ENCODE measurements at places on chromosomes 3 and 15.

GRCh38 chr3:3027976-3028567, 82.1 kb downstream of the IL5RA start:
- no peak for DNase-seq

DNA sequence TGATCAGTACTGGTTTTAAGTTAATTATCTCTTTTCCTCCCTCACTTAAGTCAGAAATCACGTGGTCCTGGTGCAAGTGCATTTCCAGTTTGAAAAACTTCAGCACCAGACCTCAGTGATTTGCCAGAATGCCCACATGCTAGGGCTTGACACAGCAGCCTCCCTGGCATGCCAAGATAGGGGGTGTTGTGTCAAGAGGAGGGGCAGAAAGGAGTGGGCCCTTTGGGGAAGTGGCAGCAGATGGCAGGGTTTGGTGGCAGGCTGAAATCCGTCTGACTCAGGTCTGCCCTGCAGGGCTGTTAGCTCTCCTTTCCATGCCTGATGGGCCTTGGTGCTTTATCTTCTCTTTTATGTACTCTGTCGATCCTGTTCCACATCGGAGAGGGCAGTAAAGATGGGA, 23.4 kb downstream of the PXK start:
- DNase-seq: no peak

GRCh38 chr15:38885471-38885952, 320.9 kb upstream of the RASGRP1 start:
- DNase-seq: no peak

DNA sequence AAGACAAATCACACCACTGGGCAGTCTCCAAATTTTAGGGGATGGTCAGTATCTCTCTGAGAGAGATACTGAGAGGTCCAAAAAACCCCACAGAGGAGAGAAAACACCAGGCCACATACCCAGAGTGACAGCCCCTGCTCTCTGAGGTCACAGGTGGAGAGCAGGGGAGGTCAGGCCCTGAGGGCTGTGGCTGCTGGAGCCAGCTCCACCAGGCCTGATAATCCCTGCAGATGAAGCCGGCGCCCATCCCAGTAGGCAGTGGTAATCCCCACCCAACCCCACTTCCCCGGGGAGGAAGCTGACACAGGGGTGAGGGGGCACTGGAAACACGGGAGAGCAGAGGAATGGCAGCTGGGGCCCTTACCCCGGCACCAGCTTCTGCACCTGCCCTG, 31.2 kb upstream of the SRP14 start:
- no peak for DNase-seq

- no peak for DNase-seq
These were observed 18.2 kb upstream of the B4GALT4 start for GRCh38 chr3:119258915-119259314.

DNA sequence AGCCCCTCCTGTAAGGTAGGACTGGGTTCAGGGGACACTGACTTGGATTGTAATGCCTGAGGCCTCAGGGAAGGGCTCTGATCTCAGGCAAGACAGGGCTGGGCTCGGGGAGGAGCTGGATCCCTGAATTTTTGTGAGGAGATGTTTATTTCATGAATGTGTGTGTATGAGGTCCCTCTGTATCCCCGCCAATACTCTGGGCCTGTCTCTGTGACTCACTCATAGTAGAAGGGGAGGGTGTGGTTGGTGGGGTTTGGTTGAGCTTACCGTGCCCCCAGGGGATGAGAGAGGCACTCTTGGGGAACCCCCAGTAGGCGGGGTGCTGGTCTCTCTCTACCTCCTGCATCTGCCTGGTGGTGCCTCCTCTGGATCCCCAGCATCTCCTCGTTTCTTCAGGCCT, 28.1 kb downstream of the RPSA start:
- no peak for DNase-seq

DNA sequence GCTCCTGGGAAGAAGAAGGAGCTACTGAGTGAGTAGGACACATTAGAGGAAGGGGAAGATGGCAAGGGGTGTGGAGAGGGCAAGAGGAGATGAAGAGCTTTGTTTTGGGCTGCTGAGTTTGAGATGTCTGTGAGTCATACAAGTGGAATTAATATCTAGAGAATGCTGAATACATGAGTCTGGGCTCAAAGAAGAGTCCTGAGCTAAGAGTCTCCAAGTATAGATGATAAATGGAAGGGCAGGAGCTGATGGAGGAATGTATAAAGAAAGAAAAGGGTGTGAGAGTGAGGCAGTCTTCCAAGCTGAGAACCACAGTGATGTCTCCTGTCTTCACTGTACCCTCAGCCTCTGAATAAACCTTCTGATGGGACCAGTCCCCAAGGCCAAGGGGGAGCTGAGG, 205.5 kb upstream of the MRPL3 start:
- DNase-seq: no peak

GRCh38 chr15:57100136-57100539, 181.7 kb downstream of the TCF12 start:
- DNase-seq: no peak

DNA sequence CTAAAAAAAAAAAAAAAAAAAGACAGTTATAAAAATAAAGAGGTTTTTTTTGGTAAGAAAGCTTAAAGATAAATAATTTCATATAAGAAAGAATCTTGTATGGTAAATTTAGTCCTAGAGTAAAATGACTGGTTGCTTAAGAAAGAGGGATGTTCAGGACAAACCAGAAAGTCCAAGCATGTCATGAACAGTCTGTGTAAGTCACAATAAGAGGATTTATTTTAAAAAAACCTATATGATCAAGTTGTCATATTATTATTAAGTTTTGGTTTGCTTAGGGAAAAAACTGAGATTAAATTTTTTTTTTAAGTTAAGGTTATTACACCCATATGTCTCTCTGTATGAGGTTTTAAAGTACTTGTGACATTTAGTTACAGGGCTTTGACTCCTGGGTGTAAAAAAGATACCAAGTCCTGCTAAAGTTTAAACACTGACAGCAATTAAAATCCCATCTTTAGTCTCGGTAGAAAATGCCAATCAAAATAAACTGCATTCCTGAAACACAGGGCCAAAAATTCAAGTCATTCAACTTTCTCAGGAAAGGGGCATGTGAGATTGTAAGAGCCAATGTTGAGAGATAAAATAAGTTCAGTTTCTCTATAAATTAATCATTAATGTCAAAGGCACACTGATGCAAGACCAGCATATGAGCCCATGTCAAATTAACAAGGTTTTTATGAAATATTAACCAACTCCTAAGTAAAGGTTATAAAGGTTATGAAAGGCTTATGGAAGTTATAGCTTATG, 8.5 kb upstream of the BDH1 start:
- DNase-seq: no peak

DNA sequence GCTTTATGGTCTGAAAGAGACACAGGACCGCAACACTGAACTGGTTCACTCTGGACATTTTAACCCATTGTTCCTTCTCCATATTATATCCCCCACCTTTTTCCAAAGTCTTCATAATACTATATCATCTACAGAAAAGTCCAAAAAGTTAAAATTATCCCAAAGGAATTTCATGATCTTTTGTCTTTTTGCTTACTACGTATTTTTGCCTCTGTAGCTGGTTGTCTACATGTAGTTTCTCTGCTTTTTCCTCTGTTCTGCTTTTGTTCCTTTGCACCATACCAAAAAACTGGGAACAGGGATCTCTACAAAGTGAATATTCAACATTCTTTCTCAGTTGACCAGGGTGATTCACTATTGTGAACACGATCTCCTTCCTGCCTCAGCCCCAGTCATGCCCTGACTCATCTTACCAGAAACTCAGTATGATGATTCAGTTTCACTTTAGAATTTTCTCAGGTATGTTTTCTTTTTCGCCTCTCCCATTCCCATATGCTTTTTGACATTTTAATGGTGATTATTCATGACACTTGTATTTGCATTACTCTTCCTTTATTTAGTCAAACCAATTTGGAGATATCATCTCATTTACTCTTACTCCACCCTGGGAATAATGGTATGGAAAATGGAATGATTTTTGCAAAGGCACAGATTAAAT, 14.5 kb downstream of the EMC4 start:
- no peak for DNase-seq

- no peak for DNase-seq
These were observed 95.5 kb upstream of the COL8A1 start for GRCh38 chr3:99542767-99543518.

All from T follicular helper cell (primary cell).